Stimulated activated CD4-positive, alpha-beta T cell treated with anti-CD3 and anti-CD28 coated beads, TNF-alpha, amount 100 ng/mL, for 1 hour (primary cell): ENCODE measurements at places on chromosomes 12 and 14.

- no peak for DNase-seq
These were observed 41.2 kb downstream of the TMEM132D start for GRCh38 chr12:129862561-129863175.

- no peak for DNase-seq
These were observed 1196.0 kb downstream of the GALC start for GRCh38 chr14:86797075-86797351.

DNA sequence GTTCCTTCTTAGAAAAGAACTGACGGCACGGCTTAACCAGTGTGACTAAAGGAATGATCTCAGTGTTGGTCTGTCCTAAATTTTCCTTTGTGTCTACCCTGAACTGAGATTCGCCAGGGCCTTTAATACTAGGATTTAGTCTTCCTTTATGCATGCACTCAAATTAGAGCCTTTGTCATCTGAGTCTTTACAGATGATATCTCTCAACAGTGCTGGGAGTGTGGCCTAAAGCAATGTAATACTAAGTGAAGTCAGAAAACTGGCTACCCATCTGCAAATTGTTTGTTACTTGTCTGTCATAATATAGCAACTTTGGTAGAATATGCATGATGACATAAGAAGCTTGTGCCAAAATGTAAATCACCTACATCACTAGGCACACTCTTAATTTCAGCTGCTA lies 95.4 kb downstream of the PTPRO start:
- no peak for DNase-seq

DNA sequence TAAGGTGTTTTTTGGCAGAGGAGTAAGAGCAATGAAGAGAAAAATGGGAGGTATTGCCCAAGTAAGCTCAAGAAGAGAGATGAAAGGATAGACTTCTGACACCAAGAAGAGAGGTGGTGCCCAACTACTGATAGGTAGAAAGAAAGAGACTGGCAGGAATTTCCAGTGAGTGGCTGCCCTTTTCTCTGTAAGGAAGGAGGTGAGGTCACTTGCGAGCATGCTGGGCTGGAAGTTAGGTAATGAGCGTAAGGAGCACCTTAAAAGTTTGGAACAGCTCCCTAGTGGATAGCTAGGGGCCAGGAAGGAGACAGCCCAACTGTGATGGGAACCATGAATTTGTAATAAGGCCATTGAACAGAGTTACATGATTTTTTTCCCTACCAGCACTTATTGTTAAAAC lies 127.0 kb downstream of the ANO6 start:
- DNase-seq, result no peak

DNA sequence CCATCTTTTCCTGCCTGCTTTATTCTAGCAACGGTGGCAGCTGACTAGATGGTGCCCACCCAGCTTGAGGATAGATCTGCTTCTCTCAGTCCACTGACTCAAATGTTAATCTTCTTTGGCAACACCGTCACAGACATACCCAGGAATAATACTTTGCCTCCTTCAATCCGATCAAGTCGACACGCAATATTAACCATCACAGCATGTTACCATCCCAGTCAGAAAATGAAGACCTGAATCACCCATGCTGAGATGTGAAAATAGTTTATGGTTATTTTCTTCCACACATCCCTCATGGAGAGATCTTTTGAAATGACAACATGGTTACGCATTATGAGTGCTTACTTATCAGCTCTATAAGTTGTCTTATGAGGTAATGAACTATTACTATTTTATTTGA lies 392.8 kb downstream of the SEC23A start:
- no peak for DNase-seq

DNA sequence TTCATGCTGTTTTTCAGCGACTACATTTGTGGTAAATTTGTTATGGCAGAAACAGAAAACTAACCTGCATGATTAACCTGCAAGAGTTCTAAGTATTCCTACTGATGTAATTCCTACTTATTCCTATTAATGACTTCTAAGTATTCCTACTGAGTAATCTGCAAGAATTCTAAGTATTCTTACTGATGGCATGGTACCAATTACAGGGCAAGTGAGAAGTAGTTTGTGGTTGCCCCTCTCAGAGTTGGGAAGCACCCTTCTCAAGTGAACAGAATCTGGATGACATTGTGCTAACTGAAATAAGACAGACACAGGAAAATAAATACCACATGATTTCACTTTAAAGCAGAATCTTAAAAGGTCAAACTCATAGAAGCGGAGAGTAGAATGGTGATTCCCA lies 100.9 kb upstream of the CPNE8 start:
- DNase-seq, result no peak

GRCh38 chr12:59890896-59891579 lies 295.2 kb downstream of the SLC16A7 start:
- DNase-seq, result no peak

- no peak for DNase-seq
These were observed 10.0 kb upstream of the SNRPF start for GRCh38 chr12:95848575-95849388.

- no peak for DNase-seq
These were observed 325.0 kb upstream of the TBX3 start for GRCh38 chr12:115008929-115009328.

DNA sequence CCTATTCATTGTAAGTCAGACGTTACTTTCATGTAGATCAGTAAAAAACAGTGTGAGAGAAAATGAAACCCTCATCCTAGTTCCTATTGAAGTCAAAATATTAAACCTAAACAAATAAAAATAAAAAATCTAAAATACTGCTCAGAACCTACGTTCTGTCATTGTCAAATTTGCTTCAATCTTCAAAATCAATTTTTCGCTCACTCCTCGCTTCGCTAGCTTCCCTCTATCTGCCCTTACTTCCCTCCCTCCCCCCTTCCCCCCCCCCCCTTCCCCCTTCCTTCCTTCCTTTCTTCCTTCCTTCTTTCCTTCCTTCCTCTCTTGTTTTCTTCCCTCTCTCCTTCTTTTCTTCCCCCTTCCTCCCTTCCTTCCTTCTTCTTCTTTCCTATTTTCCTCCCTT lies 310.9 kb upstream of the PDE3A start:
- DNase-seq, result no peak

- DNase-seq, result no peak
These were observed 252.6 kb upstream of the PRKD1 start for GRCh38 chr14:30180219-30180618.
